ENCODE measurements at places on chromosomes 7 and 10.
A peak's percentile ranks its signal among the peaks of the same experiment; 100 is the strongest.

- no peak for DNase-seq
Observed at GRCh38 chr7:105268511-105269392, 120.0 kb downstream of the SRPK2 start.

DNA sequence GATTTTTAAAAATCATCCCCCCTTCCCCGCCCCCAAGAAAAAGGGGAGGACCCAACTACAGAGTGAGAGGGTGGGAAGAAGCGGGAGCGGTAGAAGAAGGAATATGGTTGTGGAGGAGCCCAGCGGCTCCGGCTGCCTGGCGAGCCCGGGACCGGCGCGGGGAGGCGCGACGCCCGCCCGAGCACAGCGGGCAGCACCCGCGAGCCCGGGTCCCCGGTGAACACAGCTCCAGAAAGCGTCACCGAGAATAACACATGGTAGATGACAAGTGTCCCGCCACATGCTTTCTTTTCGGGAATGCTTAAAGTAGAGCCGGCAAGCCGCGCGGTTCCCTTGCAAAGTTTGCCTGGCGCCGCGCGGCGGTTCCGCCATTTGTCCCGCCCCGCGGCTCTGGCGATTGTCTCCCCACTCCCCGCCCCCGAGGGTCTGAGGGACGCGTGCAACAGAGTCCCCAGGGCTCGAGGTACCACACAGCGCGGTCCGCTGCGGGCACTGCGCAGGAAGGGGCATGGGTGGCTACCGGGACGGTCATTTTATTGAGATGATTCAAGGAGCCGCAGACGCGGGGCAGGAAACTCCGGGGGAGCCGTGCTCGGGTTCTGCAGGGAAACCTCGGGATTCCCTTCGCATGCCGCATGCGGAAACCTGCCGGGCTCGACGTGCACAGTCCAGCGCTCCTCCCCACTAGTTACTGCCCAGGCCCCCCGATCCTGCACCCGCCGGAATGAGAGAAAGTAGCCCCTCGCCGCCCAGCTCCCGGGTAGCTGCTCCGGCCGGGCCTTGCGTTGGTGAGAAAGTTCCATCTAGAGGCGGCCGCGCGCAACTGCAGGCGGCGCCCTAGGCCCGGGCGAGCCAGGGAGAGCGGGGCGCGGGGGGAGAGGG is 781 bp upstream of the GRM8 start:
- DNase-seq = no peak

- DNase-seq = no peak
Observed at GRCh38 chr7:55050281-55050680, 31.5 kb downstream of the EGFR start.

GRCh38 chr7:151088019-151088855 is 2.0 kb downstream of the AGAP3 start:
- DNase-seq = no peak

- DNase-seq = no peak
Observed at GRCh38 chr7:158060216-158060615, 527.4 kb downstream of the PTPRN2 start.

GRCh38 chr10:6445671-6446316 is 134.3 kb downstream of the PRKCQ start:
- DNase-seq = peak; percentile 9

- DNase-seq = no peak
Observed at GRCh38 chr7:30835396-30835915, 64.2 kb downstream of the MINDY4 start.

GRCh38 chr7:67803789-67804188 is 807.2 kb downstream of the TYW1 start:
- DNase-seq = no peak

- DNase-seq = no peak
Observed at GRCh38 chr7:72540106-72540611, 128.0 kb upstream of the CALN1 start.

- no peak for DNase-seq
Observed at GRCh38 chr10:100006243-100006886, 3.4 kb downstream of the DNMBP start.

DNA sequence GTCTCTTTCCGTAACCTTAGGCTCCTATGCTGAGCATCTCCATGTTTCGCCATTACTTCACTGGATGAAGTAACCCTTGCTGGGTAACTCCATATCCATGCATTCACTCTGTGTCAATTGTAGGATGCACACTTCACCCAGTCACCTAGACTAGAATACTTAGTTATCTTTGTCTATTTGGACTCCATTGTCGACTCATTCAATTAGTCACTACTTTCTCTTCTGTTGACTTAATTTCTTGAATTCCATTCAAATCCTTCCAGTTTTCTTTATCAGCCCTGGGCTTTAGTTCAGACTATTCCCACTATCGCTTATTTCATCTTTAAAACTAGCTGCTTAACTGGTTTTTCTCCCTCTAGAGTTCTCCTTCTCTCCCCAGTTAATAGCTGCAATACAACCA is 111.3 kb upstream of the TNS3 start:
- DNase-seq = no peak

GRCh38 chr10:8050556-8051108 is 3.9 kb upstream of the GATA3 start:
- no peak for DNase-seq

- DNase-seq = no peak
Observed at GRCh38 chr7:19561121-19561805, 147.6 kb downstream of the POLR1F start.

DNA sequence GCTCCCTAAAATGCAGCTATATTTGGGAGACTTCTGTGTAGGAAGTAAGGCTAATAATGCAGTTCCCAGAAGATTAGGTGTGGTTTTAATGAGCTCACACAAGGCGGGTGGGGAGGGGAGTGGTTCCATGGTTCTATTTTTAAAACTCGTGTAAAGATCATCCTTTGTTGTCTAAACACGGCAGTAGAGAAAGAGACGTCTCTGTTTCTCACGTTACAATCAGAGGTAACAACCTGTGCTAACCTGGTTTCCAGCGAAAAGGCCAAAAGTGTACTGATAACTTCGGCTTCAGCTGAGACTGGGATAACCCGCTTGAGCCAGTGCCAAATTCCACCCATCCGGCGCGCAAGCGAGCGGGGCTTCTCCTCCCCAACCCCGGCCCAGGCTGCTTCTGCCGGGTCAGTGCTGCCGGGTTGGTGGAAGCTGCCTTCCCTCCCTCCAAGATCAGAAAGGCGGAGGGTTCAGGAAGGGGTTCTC is 2.5 kb upstream of the MAP3K8 start:
- no peak for DNase-seq

GRCh38 chr10:119412244-119413092 is 130.1 kb downstream of the RGS10 start:
- no peak for DNase-seq

GRCh38 chr7:22664988-22665798 is 61.8 kb upstream of the IL6 start:
- no peak for DNase-seq

DNA sequence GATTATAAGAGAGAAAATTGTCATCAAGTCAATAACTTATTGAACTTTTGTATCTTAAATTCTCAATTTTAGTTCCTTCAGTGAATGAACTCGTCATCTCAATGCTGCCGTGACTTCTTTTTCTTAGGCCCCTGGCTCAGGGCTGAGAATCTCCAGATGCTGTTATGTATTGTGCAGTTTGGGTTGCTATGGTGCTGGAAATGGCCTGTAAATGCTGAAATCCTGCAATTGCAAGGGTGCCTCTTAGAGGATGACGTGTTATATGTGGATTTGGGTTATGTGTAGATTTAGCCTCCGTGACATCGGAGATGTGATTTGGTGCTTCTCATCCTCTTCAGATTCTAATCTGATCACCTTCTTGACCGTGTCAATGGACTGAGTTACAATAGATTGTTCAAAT is 55.7 kb upstream of the ZRANB1 start:
- DNase-seq = no peak

DNA sequence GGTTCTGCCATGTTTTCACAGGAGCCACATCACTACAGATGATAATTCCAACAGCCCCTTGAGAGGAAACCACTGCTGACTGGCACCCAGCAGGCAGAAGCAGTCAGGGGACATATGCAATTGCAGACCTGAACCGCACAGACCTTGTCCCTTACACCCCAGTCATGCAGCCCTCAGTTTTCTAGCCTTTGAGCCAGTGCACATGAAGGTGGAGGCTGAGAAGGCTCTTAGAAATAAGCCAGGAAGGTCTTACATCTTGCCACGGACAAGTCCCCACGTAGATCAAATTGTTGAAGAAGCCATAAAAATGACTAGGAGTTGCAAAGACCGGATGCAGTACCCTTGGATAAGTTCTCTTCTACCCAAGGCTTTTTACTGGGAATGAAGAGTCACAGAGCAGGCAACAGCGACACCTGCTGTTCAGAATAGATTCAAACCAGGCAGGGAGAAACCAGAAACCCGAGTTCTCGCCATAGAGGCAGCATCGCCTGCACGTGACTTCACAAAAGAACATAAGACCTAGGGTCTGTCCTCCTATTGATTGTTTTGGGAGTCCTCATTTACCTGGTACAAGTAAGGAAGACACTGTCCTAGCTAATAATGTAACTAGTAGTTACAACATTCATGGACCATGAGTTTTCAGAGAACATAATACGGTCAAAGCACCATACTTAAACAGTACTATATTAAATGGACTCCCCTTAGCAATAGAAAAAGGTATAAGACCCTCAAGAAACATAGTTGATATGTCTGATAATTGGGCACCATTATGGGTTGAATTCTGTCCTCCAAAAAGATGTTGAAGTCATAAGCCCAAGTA is 11.1 kb downstream of the STEAP1B start:
- peak; percentile 32 for DNase-seq

- no peak for DNase-seq
Observed at GRCh38 chr7:22174574-22174953, 182.4 kb downstream of the RAPGEF5 start.

GRCh38 chr10:133261726-133262325 is 14.8 kb downstream of the ADAM8 start:
- DNase-seq = peak; percentile 84

- no peak for DNase-seq
Observed at GRCh38 chr7:461117-461452, 58.6 kb downstream of the PDGFA start.

GRCh38 chr10:66924674-66925345 is 1.0 kb upstream of the LRRTM3 start:
- no peak for DNase-seq

DNA sequence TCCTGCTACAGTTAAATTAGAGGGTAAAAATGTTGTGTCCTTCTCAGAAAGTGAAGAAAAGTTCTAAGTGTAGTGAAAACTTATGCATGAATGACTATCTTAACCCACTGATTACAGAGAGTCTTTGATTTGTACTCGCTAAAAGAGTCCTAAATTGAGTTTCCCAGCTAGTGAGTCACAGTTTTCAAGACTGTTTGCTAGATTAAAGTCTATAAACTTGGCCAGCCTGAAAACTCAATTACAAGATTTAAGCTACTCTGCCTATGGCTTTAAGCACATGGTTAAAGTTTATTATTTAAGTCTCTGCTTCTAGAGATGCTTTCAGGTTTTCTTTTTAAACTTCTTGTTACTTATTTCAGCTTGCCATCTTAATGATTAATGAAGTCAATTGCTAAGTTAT is 44.4 kb downstream of the MRPS24 start:
- DNase-seq = no peak

- DNase-seq = no peak
Observed at GRCh38 chr7:36741866-36742265, 17.6 kb upstream of the AOAH start.
